Body of pancreas (tissue), 4 donors: ENCODE measurements at places on chromosomes 7 and 10. TPM values are rescaled to one million over a fixed set of nuclear protein-coding genes. Genes with fewer than 3 reads are reported as not detected.

GRCh38 chr7:158076656-158077055, 511.0 kb downstream of the PTPRN2 start:
- DNase-seq = peak; percentile 3

DNA sequence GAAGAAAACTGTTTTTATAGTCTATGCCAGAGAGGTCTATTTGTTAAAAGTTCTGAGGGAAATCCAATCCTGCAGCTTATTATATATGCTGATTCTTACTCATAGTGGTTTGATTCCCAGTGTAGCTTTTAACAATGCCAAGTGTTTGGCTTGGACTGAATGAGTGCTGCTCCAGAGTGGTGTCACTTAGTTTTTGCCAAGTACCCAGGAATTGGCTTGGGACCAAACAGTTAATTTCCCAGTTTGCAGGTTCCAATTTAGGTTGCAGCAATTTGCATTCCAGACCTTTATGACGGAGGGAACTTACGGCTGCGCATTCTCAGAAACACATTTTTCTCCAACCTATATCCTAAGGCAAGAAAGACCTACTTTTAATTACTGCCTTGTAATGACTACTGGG, 32.4 kb downstream of the NSUN6 start:
- no peak for DNase-seq

DNA sequence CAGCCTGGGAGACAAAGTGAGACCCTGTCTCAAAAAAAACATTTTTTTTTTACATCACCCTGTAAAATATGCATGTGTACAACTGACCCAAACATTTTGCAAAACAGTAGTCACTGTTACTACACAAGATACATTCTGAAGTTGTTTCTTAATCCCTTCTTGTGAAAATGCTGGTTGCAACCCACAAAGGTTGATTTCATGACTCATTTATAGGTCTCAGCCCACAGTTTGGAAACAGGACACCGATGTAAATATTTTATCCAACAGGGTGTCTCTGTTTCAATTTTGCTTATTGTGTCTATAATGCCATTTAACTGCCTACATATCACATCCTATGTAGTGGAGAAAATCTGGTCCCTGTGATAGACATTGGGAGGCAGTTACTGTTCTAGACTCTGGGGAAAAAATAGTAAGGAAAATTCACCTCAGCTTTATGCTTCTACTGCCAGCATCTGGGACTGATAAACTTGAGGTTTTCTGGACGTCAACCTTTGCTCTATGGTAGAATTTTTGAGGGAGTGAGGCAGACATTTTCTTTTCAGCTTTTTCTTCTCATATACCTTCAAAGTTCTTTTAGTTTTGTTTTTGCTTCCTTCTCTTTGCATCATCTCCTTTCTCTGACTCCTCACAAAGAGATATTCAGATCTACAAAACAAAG, 1.6 kb upstream of the RAB19 start:
- DNase-seq = no peak

DNA sequence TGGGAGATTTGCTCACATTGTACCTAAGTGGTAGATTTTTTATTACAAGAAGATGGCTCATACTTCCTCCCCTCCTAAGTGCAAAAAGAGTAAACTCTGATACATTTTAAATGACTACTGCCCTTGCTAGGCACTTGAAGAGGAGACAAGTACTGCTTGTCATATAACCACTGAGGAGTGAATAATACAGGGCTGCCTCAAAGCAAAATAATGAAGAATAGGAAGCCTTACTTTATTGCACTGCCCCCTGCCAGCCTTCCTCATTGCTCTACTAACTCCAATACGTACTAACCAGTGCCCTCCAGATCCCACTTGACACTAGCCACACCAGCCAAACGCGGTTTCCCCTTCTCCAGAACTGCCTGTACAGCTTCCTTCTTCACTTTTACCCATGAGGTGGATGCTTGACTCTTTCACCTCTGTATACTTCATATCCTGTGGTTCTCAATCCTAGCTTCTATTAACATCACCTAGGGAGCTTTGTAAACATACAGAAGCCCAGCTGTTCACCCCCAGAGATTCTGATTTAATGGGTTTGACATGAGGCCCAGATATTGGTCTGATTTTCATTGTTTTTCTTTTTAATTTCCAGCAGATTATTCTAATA, 11.7 kb upstream of the MTERF1 start:
- no peak for DNase-seq

DNA sequence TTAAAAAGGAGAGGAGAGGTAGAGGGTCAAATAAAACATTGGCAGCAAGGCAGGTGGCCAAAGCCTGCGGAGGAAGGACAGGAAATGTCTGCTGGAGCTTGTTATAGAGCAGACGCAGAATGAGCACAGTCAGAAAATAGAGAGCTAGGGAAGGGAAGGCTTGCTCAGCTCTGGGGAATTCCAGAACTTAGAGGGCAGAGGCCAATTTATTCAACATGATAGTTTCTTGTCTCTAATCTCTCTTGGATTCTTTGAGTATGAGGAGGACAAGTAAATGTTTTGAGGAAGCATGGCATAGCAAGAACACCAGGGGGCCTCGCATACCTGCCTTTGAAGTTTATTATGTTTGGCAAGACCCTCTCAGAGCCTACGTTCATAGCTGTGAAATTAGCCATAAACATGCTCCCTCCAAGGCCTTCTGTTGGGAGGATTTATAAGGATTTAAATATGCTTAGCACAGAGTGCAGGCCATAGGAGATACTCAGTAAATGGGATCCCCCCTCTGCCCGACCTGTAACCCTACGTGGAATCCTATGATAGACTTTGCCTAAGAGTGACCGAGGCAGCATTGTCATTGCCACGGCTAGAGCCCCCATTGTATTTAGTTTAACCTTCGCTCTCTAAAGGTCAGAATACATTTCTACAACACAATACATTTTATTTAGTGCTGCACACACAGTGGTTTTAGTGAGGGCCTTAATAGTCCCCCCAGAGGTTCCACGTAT, 293.9 kb downstream of the CCDC3 start:
- DNase-seq = peak; percentile 41

- DNase-seq = no peak
Observed at GRCh38 chr10:74738052-74738451, 88.3 kb upstream of the KAT6B start.

- DNase-seq = no peak
Observed at GRCh38 chr7:77481615-77482014, 55.5 kb upstream of the PTPN12 start.

GRCh38 chr7:30941582-30942323, 22.0 kb upstream of the GHRHR start:
- DNase-seq = no peak

DNA sequence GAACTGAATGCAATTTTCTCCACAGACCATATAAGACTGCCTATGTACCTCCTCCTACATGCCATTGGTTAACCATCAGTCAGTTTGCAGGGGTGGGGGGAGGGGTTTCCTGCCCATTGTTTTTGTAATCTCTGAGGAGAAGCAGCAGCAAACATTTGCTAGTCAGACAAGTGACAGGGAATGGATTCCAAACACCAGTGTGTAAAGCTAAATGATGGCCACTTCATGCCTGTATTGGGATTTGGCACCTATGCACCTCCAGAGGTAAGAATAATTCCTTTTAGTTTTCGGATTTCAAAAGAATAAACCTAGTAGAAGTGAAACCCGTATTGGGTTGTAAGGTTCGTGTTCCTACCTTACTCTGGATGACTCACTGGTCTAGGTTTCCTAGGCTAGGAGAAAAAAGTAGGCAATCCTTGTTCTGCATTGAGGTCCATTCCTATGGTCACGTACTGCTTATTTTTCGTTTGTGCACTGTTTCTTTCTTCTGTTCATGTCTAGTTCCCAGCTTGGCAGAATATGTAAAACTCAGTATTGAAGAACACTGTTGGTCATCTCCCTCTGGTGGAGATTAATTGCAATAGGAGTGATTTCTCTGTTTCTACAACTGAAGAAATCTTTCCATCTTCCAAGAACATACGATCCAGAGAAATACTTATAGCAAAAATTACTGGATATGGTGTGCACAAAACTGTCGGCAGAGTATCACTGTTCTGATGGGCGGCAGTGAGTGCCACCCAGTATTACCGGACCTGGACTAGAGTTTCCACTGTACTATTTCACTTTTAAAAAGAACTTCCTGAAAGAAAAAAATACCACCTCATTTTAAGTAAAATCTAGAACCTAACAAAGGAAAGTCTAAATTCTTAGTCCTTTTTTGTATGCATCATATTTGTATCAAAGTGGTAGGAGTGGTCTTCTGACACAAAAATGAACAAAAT, at the start of gene AKR1C3:
Gene AKR1C3, plus strand, starts transcription at position 150 of the 941 bp plus-strand sequence. Its CDS starts 31 bp downstream, at position 181.
- no peak for DNase-seq

DNA sequence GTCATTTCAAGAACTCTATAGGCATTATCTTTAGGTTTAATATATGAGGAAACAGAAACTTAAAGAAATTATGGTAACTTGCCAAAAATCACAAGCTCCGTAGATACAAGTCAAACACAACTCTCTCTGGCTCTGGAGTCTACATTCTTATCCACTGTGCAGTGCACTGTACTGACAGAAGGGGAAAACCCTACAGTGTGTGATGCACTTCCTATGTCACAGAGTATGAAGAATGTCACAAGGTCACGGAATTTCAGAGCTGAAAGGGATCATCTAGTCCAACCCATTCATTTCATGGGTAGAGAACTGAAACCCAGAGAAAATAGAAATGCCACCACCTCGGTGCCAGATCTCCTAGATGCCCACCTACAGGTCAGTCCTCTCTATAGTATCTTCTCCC, 86.1 kb downstream of the LRRTM3 start:
- DNase-seq = no peak

GRCh38 chr7:99784007-99784406, at the start of gene CYP3A4:
TSS of gene CYP3A4 (minus strand) at chr7:99784184. CDS start at chr7:99784081, 103 bp downstream.
- peak; percentile 46 for DNase-seq

- no peak for DNase-seq
Observed at GRCh38 chr7:22588351-22588750, 88.4 kb upstream of the STEAP1B start.

GRCh38 chr10:121189066-121189465, 337.9 kb downstream of the WDR11 start:
- DNase-seq = no peak

GRCh38 chr10:3100856-3101640, 33.7 kb downstream of the PFKP start:
- DNase-seq = no peak

- no peak for DNase-seq
Observed at GRCh38 chr10:113069595-113069994, 119.5 kb downstream of the TCF7L2 start.

DNA sequence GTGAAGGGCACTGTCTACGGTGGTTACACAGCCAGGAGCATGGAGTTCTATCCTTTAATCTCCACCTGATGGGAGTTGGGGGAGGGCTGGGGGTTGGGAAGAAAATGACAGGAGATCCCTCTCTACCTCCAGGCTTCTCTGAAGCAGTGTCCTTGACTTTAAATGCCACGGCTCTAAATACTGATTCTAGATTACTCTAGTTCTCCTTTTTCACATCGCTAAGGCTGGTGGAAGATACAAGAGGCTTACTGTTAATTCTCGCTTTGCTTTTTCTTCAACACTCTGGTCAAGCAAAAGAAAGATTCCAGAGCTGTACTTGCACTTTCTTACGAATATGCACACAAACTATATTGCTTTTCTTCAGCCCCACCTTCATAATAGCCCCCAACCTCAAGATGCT, 30.5 kb downstream of the ARL3 start:
- DNase-seq = no peak

GRCh38 chr10:24552346-24553016, 171.2 kb downstream of the ARHGAP21 start:
- peak; percentile 76 for DNase-seq

- no peak for DNase-seq
Observed at GRCh38 chr7:112263519-112263918, 57.0 kb downstream of the ZNF277 start.

- no peak for DNase-seq
Observed at GRCh38 chr10:113953505-113954272, 90.0 kb upstream of the ADRB1 start.

DNA sequence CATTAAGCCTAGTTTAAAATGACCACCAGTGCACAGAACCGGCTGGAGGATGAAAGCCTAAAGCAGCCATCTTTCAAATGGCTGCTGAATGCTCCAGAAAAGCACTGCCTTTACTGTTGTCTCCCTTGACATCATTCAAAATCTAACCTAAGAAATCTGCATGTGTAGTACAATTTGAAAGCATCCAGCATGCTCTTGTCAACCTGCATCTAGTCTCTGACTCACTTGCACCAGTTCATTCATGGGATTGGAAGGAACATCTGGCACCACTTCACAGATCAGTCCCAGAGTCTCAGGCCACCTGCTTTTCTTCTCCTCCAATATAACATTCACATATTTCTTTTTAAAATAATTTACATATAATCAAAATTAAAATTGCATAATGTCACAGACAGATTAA, 76.2 kb downstream of the RNF133 start:
- DNase-seq = no peak

GRCh38 chr10:73287441-73287840, 35.0 kb upstream of the MRPS16 start:
- no peak for DNase-seq

DNA sequence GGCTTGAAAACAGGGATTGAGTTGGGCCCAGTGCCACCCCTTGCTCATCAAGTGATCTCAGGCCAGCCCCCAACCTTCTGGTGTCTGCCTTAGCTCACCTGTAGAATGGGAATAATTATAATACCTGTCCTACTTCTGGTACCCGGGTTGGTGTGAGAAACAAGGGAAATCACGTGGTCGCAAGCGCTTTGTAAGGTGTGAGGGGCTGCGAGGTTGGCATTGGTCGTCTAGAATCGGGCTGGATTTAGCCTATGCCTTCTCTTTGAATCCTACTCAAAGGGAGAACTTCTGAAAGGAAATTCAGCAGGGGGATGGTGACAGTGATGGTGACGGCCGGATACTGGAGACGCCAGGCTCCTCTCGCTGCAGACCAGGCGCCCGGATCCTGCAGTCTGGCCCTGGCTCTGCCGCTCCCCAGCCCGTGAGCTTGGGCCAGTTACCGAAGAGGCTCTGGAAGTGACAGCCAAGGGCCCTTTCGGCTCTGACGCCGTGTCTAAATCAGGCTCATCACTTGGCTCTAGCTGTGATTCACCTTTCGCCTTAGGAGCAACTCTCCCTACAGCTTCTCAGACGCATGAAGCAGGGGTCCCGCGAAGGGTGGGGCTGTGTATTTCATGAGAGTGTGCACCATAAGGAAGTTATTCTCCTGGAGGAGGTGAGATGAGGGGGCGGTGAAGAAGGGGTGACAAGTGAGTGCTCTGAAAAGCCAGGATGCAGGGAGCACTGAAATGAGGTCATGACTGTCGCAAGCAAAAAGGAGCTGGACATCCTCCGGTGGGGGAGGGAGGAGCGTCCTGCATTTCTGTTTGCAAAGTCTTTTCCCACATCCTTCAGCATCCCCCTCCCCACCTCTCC, 4.0 kb upstream of the CREB5 start:
- peak; percentile 6 for DNase-seq

- DNase-seq = no peak
Observed at GRCh38 chr10:57457972-57458512, 809.7 kb downstream of the IPMK start.

GRCh38 chr7:39825401-39825980, 124.6 kb upstream of the CDK13 start:
- DNase-seq = no peak

The CYP26C1 gene
- 0.52 TPM for total RNA-seq

The CLDN3 gene
- total RNA-seq = 150 TPM

The ETV1 gene
- 2.6 TPM for total RNA-seq

The HABP2 gene
- 9.2 TPM for total RNA-seq

The GDF2 gene
- total RNA-seq = not detected

The CRHR2 gene
- 4.7 TPM for total RNA-seq

The DOCK1 gene
- 34.3 TPM for total RNA-seq

The PRKAR2B gene
- 10.6 TPM for total RNA-seq

The SLC35B4 gene
- total RNA-seq = 11.5 TPM

The DCLRE1A gene
- 4.6 TPM for total RNA-seq

The WIPF3 gene
- 1.0 TPM for total RNA-seq

The PNLIPRP3 gene
- total RNA-seq = not detected

The C1QL3 gene
- not detected for total RNA-seq

The GRM3 gene
- not detected for total RNA-seq

The BMS1 gene
- total RNA-seq = 8.0 TPM

The TAC1 gene
- not detected for total RNA-seq
